ENCODE measurements at places on chromosomes 11 and 22.

DNA sequence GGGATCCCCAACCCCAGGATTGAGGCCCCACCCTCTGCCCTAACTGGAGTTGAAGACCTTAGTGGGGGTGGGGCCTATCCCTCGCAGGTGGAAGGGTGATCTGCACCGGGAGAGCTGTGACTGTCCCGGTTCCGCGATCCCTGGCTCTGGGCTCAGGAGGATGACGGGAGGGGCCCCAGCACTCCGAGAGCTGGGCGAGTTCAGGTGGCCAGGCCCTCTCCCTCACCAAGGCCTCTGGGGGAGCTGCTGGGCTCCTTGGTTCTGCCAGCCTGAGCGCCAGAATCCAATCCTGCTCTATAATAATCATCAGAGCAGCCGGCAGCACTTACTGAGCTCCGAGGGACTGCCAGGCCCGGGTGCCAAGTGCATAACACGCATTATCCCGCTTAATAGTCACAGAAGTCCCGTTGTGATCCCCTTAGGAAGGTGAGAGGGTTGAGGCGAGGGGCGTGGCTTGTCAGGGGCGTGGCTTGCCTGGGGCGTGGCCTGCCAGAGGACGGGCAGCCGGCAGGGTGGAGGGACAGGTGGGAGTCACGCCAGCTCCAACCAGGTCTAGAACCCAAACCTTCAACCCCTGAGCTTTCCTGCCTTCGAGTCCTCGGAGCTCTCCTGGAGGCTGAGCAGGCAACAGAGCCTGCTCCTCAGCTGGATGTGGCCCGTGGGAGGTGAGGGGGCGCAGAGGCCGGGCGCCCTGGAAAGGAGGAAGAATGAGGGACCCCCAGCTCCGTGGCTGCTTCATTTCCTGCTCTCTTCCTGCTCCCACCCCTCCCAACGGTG lies 7.3 kb upstream of the SYT7 start:
- H3K4me1 ChIP-seq, result peaks cover 13% of the 10 kb centered on the region
- H3K27me3 ChIP-seq, result peaks cover 24% of the 10 kb centered on the region
- peak overlapping the region; percentile 21 for H3K27ac ChIP-seq
- peak overlapping the region; percentile 51 for H3K4me3 ChIP-seq
- no peaks in the 10 kb centered on the region for H3K36me3 ChIP-seq

- H3K4me3 ChIP-seq, result no peak overlapping the region
- no peaks in the 10 kb centered on the region for H3K27me3 ChIP-seq
- H3K27ac ChIP-seq, result no peak overlapping the region
- H3K4me1 ChIP-seq, result peaks cover 16% of the 10 kb centered on the region
- no peaks in the 10 kb centered on the region for H3K36me3 ChIP-seq
- no peak for DNase-seq
Measured at GRCh38 chr11:82895437-82896091, 4.7 kb downstream of the PRCP start.

- peak within 1 kb of the TSS; percentile 94 for H3K27ac ChIP-seq
- H3K4me1 ChIP-seq, result peaks cover 49% of the 10 kb centered on the region
- DNase-seq, result peak; percentile 95
- no peaks in the 10 kb centered on the region for H3K27me3 ChIP-seq
Measured at GRCh38 chr11:235997-236773, at the start of gene SIRT3. Gene SIRT3, minus strand, starts transcription at chr11:236342. Its CDS starts 14 bp downstream, at chr11:236328.

- no peaks in the 10 kb centered on the region for H3K36me3 ChIP-seq
- DNase-seq, result peak; percentile 84
- H3K27ac ChIP-seq, result peak overlapping the region; percentile 56
- peaks cover 16% of the 10 kb centered on the region for H3K4me1 ChIP-seq
- H3K27me3 ChIP-seq, result no peaks in the 10 kb centered on the region
Measured at GRCh38 chr11:75474878-75475766, 42.1 kb upstream of the KLHL35 start.

- H3K36me3 ChIP-seq, result peaks cover 99% of the 10 kb centered on the region
- no peak overlapping the region for H3K4me3 ChIP-seq
- no peaks in the 10 kb centered on the region for H3K27me3 ChIP-seq
- H3K27ac ChIP-seq, result no peak overlapping the region
- DNase-seq, result no peak
Measured at GRCh38 chr22:42883970-42884369, 26.9 kb upstream of the ARFGAP3 start.
